ENCODE measurements at places on chromosomes 1 and 21. TPM values are rescaled to one million over a fixed set of nuclear protein-coding genes. Genes with fewer than 3 reads are reported as not detected.

Gene ITLN2
- total RNA-seq = not detected

Gene SPRR2E
- not detected for total RNA-seq

- no peak for DNase-seq
These were observed 235.1 kb upstream of the RUNX1 start for GRCh38 chr21:35284199-35284598.

DNA sequence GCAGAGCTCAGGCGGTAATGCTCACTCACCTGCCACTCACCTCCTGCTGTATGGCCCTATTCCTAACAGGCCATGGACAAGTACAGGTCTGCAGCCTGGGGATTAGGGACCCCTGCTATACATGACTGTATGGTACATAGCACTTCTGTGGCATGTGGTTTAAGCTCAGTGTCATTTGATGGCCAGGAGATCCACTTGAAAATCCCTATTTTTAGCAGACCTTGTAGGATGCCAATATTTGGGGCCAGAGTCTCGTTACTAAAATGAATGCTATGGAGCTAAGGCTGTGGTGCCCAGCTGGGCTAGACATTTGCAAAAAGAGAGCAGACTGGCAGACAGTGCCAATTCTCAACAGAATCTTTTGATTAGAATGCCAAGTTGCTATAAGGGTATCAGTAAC, 1.7 kb upstream of the ANGPTL7 start:
- DNase-seq = no peak

Gene CRNN
- total RNA-seq = not detected

- DNase-seq = no peak
These were observed 94.0 kb upstream of the NGF start for GRCh38 chr1:115432061-115432460.

Gene LRRC53
- total RNA-seq = not detected

GRCh38 chr21:45774291-45774690, 130.8 kb downstream of the PCBP3 start:
- no peak for DNase-seq

GRCh38 chr1:39754026-39754570, 15.4 kb downstream of the PPIE start:
- DNase-seq = no peak

Gene ELAPOR1
- total RNA-seq = 1.1 TPM

DNA sequence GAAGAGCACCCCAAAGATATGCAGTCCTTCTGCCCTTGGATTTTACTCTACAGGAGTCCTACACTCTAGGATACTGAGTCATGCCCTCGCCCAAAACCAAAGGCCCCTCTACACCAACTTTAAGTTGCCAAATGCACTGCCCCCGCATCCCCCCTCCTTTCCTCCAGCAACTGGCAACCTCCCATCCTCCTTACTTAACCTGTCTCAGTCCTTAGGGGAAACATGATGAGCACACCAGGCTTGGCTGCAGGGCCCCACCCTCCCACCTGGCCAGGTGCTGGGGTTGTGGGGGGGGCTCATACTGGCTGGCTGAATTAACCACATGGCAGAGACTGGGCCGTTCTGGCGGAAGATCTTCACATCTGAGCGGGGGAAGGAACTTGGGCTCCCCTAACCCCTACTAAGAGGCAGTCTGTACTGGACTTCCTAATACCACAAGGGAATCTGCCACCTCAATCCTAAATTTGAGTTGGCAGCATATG, 1.2 kb downstream of the HDGF start:
- peak; percentile 4 for DNase-seq

Gene ARL8A
- total RNA-seq = 21.6 TPM

GRCh38 chr1:214004014-214004413, 16.2 kb downstream of the PROX1 start:
- no peak for DNase-seq

Gene LORICRIN
- not detected for total RNA-seq

DNA sequence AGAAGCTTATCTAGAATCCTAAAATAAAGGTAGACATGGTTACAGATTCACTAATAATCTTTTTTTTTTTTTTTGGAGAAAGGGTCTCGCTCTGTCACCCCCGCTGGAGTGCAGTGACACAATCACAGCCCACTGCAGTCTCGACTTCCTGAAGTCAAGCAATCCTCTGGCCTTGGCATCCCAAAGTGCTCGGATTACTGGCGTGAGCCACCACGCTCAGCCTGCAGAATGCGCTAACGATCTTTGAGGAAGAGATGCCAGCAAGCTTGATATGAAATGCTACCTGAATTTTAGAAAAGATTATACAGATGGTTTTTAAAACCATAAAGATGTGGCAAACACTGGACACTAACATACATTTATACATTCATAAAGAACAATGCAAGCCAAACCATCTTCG, 4.1 kb upstream of the GNPAT start:
- no peak for DNase-seq

GRCh38 chr1:6434186-6434585, 9.6 kb downstream of the ESPN start:
- DNase-seq = no peak

- no peak for DNase-seq
These were observed 16.6 kb upstream of the DISP3 start for GRCh38 chr1:11462224-11462923.

Gene PCBP3
- 6.1 TPM for total RNA-seq

Gene KISS1
- total RNA-seq = not detected

Gene SLC19A1
- 16.3 TPM for total RNA-seq

Gene PRDX6
- total RNA-seq = 451 TPM

DNA sequence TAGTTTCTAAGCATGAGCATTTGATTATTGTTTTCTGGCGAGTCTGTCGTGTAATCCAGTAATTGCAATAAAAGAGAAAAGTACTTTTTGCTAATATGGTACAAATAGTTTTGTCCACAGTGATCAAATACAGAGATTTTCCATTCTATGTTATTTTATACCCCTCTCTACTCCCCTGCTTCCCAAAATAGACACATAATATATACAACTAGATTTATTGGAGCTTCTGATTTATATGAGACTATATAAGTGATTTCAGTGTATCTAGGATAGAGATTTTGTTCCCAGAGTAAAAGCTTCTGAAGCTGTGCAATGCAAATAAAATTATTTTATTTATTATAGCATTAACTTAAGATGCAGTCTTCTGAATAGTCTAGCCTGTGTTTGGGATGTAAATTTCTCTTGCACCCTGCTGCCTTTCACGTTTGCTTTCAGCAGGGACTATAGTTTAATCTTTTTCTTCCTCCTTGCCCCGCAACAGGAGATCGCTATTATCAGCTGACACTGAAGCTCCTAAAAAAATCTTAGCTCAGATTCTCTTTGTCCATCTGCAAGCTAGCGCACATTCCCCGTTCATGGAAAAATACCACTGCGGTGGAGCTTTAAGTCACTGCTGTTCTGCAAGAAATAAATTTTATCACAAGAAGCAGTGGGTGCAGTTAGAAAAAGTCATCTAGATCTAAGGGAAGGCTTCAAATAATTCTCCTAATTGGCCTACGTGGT, 273.3 kb downstream of the DISC1 start:
- no peak for DNase-seq

- no peak for DNase-seq
These were observed 43.0 kb downstream of the TMEM53 start for GRCh38 chr1:44631333-44631646.

DNA sequence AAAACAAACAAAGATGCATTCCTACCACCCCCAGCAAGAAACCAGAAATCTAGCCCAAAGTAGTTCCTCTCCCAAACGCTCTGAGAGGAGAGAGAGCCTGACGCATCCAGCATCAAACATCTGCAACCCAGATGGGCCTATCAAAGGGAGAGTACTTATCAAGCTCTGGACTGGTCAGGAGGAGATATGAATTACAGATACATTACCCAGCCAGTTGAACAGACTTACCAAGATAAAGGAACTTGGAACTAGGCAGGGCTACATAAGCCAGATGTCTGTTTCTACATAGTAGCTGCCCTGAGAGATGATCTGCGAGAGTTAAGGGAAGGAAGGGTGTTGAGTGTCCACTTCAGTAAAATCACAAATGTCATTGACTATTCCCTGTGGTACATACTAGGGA, 138.4 kb downstream of the PAPPA2 start:
- DNase-seq = no peak

DNA sequence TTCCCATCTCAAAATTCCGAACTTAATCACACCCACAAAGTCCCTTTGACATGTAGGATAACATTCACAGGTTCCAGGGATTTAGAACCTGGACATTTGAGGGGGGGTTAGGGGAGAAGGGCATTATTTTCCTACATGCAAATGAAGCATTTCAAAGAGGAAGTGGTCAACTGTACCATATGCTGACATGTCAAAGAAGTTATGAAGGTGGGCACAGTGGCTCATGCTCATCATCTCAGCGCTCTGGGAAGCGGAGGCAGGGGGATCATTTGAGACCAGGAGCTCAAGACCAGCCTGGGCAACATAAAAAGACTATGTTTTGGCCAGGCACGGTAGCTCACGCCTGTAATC, 35.7 kb downstream of the PTP4A2 start:
- no peak for DNase-seq

GRCh38 chr21:41236352-41236973, 68.5 kb downstream of the BACE2 start:
- DNase-seq = no peak

DNA sequence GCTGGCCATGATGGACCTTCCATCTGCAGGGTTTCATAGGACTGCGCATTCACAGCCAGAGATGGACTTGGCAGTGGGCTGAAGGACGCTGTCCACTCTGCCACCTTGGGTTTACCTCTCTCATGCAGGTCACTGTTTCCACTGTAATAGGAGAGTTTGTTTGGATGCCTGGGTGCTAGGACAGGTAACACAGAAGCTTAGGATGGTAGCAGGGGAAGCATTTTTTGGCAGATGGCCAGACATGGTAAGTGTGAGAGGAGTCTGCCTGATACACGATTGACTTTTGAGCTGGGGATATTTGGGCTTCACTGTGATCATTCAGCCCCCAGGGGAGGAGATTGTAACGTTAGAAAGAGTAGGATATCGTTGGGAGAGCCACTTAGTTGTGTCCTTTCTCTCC, 11.8 kb downstream of the PSEN2 start:
- no peak for DNase-seq

Gene SUSD4
- total RNA-seq = 0.14 TPM

GRCh38 chr1:167158111-167158812, 62.4 kb upstream of the POU2F1 start:
- DNase-seq = no peak

Gene PCNX2
- 18.6 TPM for total RNA-seq

GRCh38 chr1:68120136-68120791, 69.8 kb upstream of the DIRAS3 start:
- DNase-seq = peak; percentile 87

GRCh38 chr1:26142159-26142558, 16.7 kb upstream of the FAM110D start:
- DNase-seq = no peak

DNA sequence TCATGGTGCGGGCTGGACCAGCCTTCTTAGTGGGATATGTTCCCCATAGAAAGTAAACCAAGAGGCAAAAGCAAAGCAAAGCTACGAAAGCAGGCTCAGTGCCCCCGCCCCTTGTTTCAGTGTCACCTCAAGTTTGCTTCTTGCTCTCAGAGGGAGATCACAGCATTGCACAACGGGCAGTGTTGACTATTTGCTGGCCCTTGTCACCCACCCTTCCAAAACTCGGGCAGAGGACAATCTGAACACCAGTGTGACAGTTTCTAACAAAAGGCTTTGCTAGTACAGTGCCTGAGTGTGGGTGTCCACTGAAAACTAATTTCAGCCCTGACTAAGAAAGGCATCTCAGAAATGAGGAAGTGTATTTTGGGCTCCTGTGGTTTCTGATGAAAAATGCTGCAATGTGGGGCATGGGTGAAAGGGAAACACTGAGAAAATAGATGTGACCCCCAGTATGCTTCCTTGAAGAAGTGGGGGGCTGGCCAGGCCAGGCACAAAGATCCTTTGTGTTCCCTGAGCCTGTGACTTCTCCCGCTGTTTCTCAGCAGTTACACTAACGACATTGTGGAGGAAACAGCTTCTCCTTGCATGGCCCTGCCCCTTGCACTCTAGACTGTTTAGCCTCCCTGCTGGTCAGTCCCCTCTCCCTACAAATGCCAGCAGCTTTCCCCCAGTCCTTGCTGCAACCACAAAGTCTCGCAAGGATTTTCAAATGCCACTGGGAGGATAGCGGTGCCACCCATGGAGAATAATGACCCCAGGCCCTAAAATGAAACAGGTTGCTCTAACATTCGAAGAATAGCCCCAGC, 33.3 kb upstream of the KCNE1 start:
- DNase-seq = peak; percentile 68

- no peak for DNase-seq
These were observed 31.6 kb upstream of the KIF1B start for GRCh38 chr1:10178597-10179405.

DNA sequence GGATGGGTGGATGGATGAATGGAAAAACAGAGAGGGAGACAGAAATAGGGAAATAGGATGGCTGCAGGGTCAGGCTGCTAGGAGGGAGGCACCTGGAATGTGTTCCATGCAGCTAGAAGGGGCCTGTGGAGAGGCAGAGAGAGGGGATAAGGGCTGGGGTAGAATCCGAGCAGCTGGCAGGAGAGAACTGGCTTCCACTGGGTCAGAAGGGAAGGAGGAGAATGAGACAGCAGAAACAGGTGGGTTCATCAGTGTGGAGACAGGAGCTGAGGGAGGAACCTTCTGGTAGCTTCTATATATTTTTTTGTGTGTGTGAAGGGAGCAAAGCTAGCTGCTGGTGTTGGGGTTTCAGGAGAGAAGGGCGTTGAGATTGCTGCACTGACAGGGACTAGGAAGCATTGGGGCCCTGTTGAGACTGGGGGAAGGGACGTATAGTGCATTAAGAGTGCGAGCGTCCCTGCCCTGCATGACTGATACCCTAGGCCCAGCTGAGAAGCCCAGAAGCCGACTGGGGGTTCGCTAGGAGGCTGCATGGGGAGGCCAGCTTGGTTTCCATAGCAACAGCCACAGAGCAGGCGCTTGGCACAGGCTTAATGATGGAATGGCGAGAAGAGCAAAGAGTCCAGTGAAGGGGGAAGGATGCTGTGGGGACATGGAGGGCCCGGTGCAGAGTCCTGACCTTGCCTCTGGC, 14.8 kb upstream of the KIF21B start:
- DNase-seq = no peak

Gene B3GALT2
- 0.99 TPM for total RNA-seq

GRCh38 chr1:53390261-53390660, 62.4 kb upstream of the LRP8 start:
- no peak for DNase-seq

- DNase-seq = no peak
These were observed 17.1 kb upstream of the APOBEC4 start for GRCh38 chr1:183670169-183670568.

Gene ARHGAP29
- 4.2 TPM for total RNA-seq

- no peak for DNase-seq
These were observed 14.1 kb upstream of the PADI4 start for GRCh38 chr1:17293681-17294425.

Gene CHIT1
- not detected for total RNA-seq

Gene RIPPLY3
- not detected for total RNA-seq

- DNase-seq = no peak
These were observed 142.5 kb downstream of the USP25 start for GRCh38 chr21:15872236-15872635.

Gene KCNH1
- total RNA-seq = 0.97 TPM

Data from H4 (cell line).